ENCODE measurements at places on chromosomes 5 and 9.
A peak's percentile ranks its signal among the peaks of the same experiment; 100 is the strongest.

- no peak for DNase-seq
Measured at GRCh38 chr5:89053547-89053946, 170.6 kb upstream of the MEF2C start.

DNA sequence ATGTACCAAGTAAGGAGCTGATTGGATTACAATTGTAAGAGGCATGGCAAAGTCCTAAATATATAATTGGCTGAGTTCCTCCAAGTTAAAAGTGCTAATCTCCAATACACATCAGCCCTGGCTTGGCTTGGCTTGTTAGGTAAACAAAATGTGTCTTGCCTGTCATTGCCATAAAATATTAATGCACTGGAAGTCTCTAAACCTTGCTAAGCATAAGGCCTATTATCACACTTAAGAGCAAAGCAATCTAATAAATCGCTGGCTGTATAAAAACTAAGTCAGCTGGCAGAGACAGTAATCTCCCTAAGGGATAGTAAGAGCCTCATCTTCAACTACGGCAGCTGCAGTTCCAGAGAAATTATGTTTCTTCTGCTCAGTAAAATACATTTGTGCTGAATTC, 418.6 kb upstream of the GRAMD2B start:
- DNase-seq = no peak

DNA sequence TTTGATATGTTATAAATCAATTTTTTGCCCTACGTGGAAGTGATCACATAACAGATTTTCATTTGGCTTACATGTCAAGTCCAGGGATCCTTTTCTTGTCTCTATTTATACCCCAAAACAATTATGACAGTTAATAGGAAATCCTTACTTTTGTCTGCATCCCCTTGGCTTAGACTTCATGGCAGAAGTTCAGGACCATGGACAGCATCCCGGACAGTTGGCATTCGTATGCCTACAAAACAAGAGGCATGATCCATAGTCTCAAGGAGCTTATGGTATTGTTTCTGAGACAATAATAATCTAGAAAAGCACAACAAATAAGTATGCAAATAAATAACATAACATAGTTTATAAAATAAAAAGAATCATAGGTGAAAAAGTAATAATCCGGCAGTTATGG, 214.3 kb upstream of the GRIA1 start:
- DNase-seq = peak; percentile 7

DNA sequence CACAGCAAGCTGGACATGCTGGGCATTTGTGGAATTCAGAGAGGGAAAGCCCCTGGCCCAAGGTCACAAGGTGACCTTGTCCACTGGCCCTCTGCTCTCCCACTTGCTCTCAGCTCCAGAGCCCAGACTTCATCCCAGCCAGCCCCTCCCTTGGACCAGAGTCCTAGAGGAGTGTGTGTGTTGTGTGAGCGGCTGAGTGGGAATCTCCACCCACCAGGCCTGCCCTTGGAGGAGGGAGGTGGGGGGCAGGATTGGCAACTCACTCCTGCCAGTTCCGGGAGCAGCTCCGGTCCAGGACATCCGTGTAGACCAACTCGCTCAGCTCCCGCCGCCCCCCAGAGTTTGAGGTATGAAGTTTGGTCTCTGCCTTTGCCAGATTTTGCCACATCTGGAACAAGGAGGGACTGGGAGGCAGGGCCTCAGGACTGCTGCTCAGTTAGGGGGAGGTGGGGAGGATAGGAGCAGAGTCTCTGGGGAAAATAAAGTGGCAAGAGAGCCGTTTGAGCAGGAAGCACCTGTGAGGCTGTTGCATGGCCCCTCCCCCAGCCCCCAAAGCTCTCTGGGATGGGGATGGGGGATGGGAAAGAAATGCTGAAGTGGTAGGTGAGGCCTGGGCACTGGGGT, 1.4 kb downstream of the MZB1 start:
- DNase-seq = no peak

- DNase-seq = peak; percentile 7
Measured at GRCh38 chr9:34375901-34376595, 650 bp downstream of the MYORG start.

DNA sequence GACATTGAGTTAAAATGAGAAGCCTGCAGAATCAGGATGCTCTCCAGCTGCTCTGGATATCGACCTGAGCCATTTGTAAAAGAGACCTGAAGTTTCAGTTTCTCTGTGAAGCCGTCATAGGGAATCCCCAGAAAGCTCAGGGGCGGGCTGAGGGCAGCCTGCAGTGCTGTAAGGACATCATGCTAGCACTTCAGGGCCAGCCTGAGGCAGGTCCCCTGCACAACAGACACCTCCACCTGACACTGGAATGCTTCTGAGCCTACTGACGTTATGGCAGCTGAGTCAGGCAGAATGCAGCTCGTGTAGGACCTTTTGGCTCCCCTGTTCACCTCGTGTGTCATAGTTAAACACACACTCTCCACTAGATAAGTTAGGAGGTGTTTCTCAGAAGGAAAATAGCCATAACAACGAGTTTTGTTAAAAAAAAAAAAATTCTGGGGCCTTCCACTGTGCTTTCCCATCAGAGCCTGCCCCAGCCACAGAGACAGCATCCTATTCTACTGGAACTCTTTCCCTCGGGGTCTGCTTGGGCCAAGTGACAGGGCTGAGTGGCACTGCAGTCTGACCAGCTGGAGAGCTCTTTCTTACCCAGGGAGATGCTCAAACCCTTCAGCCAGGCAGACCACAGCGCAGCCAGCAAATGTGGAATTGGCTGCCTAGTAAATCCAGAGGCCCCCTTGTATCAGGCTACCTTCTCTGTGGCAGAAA, 354.9 kb downstream of the DIRAS2 start:
- no peak for DNase-seq

GRCh38 chr5:37730896-37731455, 108.9 kb downstream of the GDNF start:
- no peak for DNase-seq

DNA sequence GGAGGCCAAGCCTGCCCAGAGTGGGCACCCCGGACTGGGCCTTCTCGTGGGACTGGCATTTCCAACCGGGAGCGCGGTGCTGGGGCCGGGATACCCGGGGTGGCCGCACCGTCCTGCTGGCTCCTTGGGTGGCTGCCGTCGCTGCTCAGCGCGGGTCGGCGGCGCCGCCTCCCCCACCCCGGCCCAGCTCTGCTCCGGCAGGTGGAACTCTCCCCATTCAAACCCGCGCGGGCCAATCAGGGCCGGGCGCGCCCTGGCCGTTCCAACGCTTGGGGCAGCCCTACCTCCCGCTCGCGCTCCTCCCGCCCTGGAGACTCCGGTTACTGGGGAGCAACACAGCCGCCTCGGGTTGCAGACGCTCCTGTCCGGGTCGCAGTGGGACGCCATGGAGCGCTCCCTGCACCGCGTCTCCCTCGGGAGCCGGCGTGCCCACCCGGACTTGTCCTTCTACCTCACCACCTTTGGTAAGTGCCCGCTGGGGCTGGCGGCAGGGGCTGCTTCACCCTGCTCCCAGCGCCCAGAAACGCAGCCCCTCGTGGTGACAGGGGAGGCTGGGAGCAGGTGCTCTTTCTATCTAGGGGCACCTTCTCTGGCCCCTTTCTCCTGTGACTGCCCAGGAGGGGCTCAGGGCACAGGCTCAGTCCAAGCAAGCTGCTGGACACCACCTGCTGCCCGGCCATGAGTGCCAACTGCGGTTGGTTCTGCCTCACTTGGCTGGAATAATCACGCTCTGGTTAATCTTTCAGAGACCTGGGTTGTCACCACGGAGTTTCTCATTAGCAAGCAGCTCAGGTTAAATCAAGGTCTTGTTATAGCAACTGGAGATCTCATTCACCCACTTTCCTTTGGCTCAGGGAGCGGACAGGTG, at the start of gene RGS3:
TSS of gene RGS3 (plus strand) at position 310 of the 868 bp plus-strand sequence. CDS start at position 386, 76 bp downstream.
- no peak for DNase-seq

DNA sequence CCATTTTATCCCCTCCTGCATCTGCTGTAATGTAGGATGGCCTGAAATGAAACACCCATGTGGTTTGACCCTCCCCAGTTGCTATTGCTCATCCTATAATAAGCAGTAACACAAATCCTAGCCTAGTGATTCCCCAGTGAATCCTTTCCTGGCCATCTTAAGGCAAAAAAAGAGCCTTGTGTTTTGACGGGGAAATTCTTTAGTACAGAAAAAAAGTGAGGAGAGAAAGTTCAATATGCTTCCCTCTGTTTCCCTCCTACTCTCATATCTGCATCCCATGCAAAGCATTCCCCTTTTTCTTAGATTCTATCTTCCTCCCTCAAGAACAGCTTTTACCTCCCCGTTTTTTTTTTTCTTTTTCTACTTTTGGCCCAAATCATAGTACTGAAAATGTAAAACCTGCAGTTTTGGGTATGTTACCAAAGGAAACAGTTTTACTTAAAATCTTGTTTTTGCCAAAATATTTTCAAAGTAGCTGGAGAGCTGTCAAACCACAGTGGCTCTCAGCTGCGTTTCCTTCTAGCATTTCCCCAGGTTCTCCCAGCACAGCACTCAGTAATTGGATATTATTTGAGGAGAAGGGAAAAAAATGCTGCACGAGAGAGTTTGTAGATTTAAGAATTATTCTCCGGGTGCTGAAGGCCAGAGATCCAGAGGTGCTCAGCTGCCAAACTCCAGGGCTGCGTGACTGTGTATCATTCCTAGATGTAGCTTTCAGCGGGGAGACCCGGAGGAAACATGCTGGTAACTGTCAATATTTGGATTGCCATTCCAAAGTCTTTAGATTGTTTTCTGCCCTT, 321.4 kb downstream of the NPR3 start:
- peak; percentile 4 for DNase-seq

DNA sequence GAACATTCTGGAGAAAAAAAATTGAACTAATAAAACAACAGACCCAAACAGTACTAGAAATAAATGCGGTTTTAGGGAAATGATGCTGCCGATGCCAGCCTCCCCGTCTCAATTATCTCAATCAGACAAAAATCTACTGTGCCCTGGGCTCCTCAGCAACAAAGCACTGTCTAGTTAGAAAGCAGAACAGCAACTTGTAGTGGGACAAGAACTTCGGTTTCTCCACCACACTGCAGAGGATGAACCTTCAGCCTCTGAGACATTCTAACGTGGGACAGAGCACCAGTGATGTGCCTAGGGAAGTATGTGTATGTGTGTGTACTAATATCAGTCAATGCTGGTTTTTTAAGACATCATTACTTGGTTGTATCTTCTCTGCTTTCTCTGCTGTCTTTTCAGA, 11.1 kb upstream of the CAST start:
- no peak for DNase-seq

DNA sequence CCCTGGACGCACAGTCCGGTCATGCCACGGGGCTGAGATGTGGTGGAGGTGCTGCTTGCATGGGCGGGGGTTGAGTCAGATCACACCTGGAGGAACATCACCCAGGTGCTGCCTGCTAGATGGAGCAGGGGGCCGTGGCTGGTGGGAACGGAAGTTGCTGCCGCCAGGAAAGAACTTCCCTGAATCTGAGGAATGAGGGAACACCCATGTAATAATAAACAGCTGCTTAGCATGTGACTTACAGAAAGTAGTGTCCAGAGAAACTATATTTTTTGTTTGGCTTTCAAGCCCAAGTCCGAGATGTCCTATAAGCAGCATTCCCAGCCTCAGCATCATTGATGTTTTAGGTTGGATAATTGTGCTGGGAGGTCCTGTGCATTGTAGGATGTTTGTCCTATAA, 27.1 kb upstream of the FAM240B start:
- no peak for DNase-seq

GRCh38 chr5:154276973-154277331, 86.4 kb downstream of the GALNT10 start:
- peak; percentile 72 for DNase-seq

GRCh38 chr9:10250219-10250618, 362.6 kb downstream of the PTPRD start:
- no peak for DNase-seq

DNA sequence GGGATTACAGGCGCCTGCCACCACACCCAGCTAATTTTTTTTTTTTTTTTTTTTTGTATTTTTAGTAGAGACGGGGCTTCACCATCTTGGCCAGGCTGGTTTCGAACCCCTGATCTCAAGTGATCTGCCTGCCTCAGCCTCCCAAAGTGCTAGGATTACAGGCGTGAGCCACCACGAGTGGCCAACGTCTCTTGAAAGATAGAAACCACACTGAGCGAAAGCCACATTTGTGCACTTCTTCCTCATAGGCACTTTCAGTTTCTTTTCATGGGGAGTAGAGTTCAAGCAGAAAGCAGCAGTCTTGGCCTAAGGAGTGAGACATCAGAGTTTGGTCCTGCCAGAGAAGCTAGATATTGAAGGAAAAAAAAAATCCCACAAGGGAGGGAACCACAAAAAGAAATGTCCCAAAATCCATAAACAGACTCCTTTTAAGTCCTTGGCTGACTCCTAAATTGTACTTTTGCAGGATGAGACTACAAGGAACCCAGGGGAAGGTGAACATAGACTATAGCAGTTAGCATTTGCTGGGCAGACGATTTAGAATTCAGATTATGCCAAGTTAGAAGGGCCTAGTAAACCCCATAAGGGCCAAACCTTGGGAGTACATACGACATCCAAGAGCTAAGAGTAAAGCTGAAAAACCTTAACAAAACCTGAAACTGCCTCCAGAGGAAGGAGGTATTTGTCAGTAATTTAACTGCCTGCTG, 43.9 kb upstream of the GLIPR2 start:
- DNase-seq = no peak

DNA sequence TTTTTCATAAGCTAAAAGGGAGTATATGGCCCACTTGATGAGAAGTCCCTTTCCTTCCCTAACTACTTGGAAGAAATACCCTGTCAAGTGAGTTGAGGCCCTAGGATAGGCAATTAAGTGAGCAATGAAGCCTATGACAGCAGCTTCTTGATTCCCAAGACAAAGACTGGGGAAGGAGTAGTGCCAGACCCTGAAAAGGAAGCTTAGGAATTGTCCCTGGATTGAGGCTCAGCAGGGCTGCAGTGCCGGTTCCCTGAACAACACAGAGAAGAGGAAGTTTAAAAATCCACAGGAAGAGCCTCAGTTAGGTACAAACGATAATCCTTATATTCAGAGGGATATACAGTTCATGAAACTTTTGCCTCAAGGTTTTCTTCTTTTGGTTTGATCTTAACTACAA, 61.8 kb upstream of the RAD23B start:
- DNase-seq = no peak

DNA sequence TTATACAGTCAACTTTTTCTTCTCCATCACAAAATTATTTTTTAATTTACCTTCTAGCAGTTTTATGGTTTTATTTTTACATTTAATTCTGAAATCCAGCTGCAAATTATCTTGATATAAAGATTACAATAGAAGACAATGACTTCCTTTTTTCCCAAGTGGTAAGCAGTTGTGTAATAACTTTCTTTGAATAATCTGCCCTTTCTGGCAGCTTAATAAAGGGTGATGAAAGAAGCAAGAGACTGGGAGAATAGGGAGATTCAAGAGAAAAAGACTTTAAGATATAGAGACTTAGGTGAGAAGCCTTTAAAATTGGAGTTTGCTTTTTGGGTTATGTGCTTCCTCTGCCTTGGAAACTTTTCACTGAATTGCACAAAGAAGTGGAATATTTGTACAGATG, 100.4 kb upstream of the FREM1 start:
- no peak for DNase-seq

GRCh38 chr9:5869315-5870019, 21.2 kb upstream of the MLANA start:
- DNase-seq = no peak
